ENCODE measurements at places on chromosomes 1 and 21. TPM values are rescaled to one million over a fixed set of nuclear protein-coding genes. Genes with fewer than 3 reads are reported as not detected.

Gene CDA
- 5.3 TPM for total RNA-seq

Gene CASQ2
- 3.3 TPM for total RNA-seq

Gene ERICH3
- total RNA-seq = 8.1 TPM

Gene DIO1
- total RNA-seq = not detected

Gene F3
- 62.4 TPM for total RNA-seq

Gene OR10Z1
- not detected for total RNA-seq

Gene PLEKHA6
- total RNA-seq = 7.6 TPM

Gene S100PBP
- total RNA-seq = 37.5 TPM

Gene TRIM46
- total RNA-seq = 0.35 TPM

Gene EXTL1
- 0.24 TPM for total RNA-seq

Gene LCE1B
- total RNA-seq = not detected

Gene FOXD2
- total RNA-seq = 0.44 TPM

Gene SLC25A33
- 3.9 TPM for total RNA-seq

GRCh38 chr1:51287966-51288365 lies 42.4 kb downstream of the TTC39A start:
- DNase-seq = no peak

DNA sequence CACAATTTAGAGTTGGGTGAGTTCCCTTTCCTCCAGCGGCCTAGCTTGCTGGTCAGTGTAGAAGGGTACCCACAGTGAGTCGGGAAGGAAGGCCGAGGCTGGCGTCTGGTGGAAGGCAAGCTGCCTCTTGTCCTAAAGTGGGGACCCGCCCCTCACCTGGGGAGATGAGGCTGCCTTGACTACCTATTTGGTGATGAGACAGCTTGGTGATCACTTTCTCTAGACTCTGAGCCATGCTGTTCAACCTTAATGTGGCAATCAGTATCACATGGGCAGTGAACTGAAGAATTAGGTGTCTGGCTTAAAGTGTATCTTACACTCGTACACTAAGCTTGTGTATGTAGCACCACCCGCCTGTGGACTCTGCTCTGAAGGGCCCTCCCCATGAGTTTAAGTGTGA lies 100.7 kb downstream of the COLGALT2 start:
- DNase-seq = no peak

DNA sequence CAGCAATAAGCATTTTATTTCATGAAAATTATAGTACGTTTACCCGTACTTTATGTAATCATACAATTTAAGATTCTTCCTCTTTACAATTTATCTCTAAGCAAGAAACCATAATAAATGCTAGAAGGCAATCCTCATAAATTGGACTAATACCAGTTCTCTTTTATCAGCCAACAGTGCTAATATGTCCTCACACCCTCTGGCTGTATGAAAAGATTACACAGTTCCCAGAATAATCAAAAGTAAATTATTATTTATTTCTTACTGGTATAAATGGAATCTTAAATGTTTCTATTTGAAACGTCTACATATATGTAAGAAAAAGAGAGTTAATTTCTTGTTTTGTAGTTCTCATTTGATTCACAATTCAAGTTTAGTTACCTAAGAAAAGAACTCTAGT lies 3.1 kb upstream of the CDKN2C start:
- DNase-seq = no peak

DNA sequence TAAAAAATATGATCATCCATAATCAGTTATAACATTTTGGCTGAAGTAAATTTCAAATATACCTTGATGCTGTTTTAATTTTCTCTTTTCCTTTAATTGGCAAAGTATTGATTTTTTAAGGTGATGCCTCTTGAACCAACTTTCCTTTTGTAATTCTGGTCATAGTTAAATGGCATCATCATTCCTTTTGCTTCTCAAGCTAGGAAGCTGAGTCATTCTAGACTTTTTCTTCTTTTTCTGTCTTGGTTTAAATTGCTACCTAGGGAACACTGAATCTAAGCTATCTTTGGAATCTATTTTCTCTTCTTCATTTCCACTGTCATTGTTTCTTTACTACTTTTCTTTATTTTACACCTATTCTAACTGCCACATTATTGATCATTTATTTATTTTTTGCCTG lies 162.7 kb downstream of the HMCN1 start:
- no peak for DNase-seq

- DNase-seq = no peak
Observed at GRCh38 chr1:222706815-222707214, 5.5 kb downstream of the AIDA start.

- no peak for DNase-seq
Observed at GRCh38 chr1:21001042-21001441, 175.7 kb downstream of the EIF4G3 start.

DNA sequence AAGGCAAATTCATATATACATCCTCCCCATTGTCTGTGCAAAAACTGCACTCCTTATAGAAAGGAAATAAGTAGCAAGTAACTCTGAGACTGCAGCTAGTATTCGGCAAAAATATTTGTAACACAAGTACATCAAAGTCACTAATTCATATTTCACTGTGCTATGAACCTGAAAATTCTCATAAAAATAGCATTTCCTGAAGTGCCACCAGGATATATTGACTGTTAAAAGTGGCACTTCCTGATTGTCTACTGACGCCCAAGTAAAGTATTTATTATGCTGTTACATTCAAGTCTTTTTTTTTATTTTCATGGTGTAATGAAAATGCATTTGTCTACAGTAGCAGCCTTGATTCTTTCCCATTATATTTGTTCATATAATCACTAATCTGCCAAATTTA lies 673.8 kb downstream of the PTPRC start:
- DNase-seq = no peak

DNA sequence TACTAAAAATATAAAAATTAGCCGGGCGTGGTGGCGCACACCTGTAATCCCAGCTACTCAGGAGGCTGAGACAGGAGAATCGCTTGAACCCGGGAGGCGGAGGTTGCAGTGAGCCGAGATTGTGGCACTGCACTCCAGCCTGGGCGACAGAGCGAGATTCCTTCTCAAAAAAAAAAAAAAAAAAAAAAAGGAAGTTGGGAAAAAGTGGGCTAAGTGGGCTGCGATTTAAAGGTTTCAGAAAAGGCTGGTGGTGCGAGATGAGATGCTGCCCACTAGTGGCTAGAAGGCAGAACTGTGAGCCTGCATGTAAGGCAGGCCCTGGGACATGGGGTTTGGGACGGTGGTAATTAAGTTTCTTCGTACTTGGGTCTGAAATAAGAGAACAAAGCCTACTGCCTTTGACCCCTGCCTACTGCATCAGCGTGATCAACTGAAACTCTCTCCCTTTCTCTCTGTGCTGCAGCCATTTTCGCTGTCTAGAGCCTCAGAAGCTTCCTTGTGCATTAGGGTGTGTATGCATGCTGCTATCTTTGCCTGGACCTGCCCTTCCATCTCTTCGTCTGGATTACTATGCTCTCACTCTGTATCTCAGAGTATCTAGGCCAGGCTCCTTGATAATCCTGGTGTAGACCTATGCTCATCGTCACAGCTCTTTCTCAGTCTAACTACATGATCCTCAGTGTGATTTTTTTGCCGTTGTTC lies 12.4 kb downstream of the FMOD start:
- DNase-seq = no peak

GRCh38 chr1:109186733-109187086 lies 27.0 kb upstream of the SARS1 start:
- peak; percentile 56 for DNase-seq

GRCh38 chr1:21175670-21176581 lies 771 bp downstream of the EIF4G3 start:
- peak; percentile 65 for DNase-seq

DNA sequence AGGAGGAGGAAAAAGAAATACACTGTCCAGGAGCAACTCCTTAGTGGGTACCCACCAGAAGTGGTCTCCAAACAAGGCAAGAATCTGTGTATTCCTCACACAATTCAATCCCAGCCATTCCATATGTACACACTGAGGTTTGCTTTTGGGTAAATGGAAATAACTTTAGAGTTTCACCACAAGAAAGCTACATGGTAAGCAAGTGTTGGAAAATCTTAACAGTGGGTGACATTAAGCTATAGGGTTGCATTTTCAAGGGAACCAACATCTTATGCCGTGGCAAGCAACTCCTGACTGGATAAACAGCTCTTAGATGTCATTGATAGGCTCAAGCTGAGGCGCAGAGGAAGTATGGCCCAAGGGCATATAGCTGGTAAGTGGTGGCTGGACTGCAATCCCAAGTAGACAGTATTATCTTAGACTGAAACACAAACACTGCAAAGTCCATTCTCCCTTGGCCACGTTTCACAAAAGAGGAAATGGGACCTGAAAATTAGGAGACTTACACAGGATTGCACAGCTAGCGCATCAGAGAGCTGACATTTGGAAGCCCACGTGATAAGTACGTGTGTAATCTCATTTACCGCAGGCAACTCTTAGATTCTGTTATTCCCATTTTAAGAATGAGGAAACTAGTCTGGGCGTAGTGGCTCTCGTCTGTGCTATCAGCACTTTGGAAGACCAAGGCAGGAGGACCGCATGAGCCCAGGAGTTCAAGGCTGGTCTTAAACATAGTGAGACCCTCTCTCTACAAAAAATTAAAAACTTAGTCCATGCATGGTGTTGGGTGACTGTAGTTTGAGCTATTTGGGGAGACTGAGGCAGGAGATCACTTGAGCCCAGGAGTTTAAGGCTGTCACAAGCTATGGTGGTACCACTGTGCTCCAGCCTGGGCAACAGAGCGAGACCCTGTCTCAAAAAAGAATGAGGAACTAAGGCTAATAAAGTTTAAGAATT lies 4.0 kb upstream of the BRWD1 start:
- DNase-seq = no peak

- no peak for DNase-seq
Observed at GRCh38 chr21:37827913-37828312, 88.3 kb downstream of the KCNJ6 start.

DNA sequence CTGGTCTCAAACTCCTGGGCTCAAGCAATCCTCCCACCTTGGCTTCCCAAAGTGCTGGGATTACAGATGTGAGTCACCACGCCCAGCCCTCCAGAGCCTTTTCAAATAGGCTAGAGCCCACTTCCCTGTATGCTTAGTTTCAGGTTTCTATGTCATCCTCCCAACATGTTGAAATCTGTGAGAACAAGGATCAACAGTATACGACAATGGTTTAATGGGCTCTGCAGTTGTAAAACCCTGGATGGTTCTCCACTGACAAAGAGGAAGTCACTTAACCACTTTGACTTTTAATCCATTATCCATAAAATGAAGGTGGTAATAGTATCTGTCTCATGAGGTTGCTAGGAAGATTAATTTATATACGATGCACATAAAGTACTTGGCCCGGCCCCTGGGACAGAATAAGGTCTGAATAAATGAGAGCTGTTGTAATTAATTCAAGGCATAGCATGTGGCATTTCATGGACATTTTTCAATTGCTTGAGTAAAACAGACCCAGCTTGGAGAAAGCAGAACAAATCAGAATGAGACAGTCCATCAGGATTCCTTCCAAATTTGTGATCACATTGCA lies 113.9 kb upstream of the ZNF648 start:
- peak; percentile 64 for DNase-seq

- no peak for DNase-seq
Observed at GRCh38 chr1:117985239-117985638, 55.7 kb downstream of the WDR3 start.

DNA sequence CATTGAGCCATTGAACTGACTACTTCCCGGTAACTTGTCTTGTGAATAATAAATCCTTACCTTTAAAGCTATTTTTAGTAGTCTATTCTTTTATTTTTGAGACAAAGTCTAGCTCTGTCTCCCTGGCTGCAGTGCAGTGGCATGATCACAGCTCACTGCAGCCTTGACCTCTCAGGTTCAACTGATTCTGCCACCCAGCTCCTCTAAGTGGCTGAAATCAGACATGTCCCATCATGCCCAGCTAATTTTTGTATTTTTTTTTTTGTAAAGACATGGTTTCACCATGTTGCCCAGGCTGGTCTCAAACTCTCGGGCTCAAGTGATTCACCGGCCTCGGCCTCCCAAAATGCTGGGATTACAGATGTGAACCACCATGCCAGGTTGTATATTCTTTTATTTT lies 59.3 kb upstream of the PTGS2 start:
- no peak for DNase-seq

DNA sequence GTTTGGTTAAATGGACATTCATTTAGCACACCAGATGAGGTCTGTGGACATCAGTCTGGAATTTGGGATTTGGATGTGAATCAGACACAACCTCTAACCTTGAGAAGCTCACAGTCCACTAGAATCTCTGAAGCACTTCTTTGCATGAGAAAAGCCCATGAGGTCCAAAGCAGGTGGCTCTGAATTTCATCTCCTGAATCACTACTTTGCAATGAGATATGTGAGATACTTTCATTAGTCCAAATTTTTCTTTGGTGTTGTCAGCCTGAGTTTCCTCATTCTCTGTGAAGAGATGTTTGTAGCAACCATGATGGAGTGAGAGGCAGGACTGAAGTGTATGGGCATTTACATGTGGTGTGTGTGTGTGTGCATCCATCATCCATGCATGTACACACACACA lies 16.5 kb upstream of the LCE2D start:
- no peak for DNase-seq

DNA sequence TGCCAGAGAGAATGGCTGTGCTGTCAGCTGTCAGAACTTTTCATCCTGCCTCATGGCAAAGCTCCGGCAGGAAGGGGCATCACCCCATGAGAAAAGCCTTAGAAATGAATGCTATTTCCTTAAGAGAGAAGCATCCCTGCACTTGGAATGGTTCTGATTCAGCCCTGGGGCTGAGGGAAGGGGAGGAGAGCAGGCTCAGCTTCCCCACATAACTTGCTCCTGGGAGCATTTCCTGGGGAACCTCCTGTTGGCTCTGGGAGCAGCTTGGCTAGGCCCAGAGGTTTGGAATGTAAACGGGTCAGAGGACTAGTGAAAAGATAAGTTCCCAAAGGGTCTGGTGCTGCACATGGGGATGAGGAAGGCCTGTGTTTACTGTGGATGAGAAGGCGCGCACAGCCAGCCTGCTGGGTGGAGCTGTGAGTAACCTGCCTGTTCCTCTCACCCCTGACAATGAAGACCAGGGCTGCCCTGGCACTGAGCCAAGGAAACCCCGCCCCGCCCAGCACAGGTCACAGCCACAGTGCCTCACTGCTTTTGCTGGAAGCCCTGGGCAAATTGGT lies 5.0 kb downstream of the PRELP start:
- peak; percentile 65 for DNase-seq

DNA sequence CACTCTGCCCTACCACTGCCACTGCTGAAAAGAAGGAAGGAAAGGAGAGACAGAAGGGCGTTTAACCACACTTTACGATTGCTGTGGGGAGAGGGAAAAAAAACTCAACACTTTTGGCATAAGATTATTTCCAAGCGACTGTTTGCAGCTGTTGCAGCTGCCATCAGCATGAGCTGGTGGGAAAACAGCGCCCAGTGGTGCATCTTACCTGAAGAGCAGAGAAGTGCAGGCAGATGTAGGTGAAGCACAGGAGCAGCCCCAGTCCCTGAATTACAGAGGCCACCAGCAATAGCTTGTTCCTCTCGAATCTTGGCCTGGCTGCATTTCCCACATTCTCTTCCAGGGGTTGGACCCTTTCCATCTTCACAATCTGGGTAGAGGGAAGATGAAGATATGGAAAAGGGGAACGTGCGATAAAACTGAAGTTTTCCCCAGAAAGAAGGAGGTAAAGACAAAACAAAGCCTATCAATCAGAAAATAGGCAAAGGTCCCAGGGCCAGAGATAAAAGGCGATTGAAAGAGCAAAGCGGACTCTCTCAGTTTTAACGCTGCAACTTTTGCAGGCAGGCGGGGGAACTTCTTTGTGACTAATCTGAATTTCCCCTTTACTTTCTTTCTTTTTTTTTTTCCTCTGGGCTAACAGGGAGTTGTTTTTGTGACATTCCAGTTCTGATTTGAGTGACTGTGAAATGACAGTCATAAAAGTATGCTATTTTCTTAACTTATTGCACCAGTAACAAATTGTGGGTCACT lies at the start of gene TNFSF4:
TSS of gene TNFSF4 (minus strand) at position 516 of the 753 bp plus-strand sequence. CDS start at position 361, 155 bp downstream.
- no peak for DNase-seq

GRCh38 chr1:5738911-5739462 lies 253.2 kb downstream of the NPHP4 start:
- no peak for DNase-seq

GRCh38 chr21:23131177-23131576 lies 2133.0 kb downstream of the NCAM2 start:
- DNase-seq = no peak

Measured in lower lobe of right lung (tissue), 2 donors.